Lung (tissue), 17 donors: ENCODE measurements at places on chromosomes 1 and 21. TPM values are rescaled to one million over a fixed set of nuclear protein-coding genes. Genes with fewer than 3 reads are reported as not detected.

POLR3C gene
- 14.1 TPM for polyA plus RNA-seq

TARS2 gene
- 14.5 TPM for polyA plus RNA-seq

DNA sequence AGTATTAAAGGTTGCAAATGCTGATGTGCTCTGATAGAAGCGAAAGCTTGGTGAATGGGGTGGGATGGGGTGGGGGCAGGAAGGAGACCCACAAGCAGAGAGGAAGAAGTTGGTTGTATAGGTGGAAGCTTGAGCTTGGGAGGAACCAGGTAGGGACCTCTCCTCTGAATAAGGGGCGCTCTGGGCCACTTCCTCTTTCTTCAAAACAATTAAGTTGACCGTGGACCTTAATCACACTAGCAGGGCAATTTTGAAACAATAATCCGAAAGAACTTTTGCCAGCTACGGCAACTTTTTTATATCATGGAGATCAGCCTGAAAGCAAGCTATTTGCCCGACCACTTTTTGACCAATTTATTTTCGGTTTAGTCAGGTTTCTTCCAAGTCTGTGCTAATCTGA lies 1.9 kb upstream of the DYRK1A start:
- no peak overlapping the region for H3K4me3 ChIP-seq
- peaks cover 8% of the 10 kb centered on the region for H3K4me1 ChIP-seq
- DNase-seq: no peak
- H3K27me3 ChIP-seq: no peaks in the 10 kb centered on the region
- H3K27ac ChIP-seq: peak overlapping the region; percentile 31

DNA sequence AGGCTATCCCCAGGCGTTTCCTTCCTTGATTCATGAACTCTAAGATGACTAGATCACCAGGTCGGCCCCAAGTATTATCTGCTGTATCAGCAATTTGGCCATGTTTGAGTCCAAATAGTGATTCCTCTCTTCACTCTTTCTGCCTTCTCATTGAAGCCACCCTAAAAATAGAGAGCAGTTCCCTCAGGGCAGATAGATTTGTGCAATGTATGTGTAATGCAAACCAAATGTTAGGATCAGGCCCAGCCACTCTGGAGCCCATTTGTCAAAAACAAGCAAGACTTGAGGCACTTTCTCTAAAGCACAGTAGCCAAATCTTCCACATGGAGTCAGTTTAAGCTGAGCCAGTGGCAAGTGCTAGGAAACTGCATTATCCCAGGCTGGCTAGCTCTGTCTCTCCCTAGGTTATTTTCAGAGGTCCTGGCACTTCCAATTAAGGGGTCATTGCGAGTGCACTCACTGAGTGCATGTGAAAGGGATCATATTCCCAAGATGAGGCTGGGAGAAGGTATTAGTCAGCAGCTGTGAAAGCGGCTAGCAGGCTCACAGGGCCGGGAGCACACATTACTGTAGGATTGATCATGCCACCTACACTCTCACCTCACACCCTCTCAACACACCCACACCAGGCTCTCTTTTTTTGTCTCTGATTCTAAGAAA lies 97.9 kb upstream of the RAB3GAP2 start:
- H3K27ac ChIP-seq: no peak overlapping the region
- H3K4me3 ChIP-seq: no peak overlapping the region
- no peaks in the 10 kb centered on the region for H3K27me3 ChIP-seq
- H3K4me1 ChIP-seq: no peaks in the 10 kb centered on the region
- H3K36me3 ChIP-seq: no peaks in the 10 kb centered on the region
- no peak for DNase-seq

DNA sequence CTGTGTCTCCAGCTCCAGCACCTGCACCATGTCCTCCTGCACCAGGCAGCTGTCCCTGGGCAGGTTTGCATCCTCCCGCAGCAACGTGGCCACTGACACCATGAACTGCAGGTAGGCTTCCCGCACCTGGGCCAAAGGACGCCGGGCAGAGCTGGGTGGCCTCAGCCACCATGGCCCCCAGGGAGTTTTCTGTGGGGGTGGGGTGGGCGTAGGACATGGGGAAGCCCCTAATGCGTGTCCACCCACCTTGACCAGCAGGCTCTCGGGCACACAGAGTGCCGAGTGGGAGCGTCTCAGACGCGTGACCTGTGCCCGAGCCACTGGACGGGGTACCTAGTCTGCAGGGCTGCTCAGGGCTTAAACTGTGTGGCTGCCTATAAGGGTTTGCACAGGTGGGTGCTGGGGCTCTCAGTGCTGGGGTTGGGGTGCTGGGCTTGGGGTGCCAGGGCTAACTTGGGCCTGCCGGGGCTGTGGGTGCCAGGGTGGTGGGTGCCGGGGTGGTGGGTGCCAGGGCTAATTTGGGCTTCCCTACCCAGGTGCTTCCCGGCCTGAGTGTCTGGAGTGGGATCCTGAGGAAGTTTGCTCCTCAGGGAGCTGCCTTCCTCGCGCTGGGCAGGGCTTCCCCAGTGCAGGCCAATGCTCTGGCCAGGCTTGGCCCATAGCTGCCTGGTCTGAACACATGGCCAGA lies 17.7 kb downstream of the PRXL2B start:
- DNase-seq: no peak
- no peak overlapping the region for H3K27ac ChIP-seq
- H3K36me3 ChIP-seq: no peaks in the 10 kb centered on the region
- H3K27me3 ChIP-seq: no peaks in the 10 kb centered on the region
- H3K4me1 ChIP-seq: peaks cover 12% of the 10 kb centered on the region
- no peak overlapping the region for H3K4me3 ChIP-seq

DNA sequence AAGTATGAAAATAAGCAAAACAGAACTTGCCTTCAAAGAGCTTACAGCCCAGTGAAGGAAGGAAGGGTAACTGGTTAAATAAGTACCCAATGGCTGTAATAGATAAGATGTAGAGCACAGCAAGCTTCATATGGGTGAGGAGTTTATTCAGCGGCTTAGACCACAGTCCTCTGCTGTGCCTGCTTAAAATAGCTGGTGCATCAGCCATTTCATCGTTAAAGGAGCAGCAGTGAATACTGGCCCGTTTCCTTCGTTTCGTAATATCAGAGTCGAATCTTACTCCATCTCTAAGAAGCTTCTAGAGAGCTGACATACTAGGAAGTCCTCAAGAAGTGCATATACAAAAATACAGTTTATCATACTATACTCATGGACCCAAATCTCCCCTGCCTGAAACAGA lies 286.5 kb downstream of the NFIA start:
- H3K27me3 ChIP-seq: no peaks in the 10 kb centered on the region
- peaks cover 5% of the 10 kb centered on the region for H3K36me3 ChIP-seq
- H3K4me1 ChIP-seq: no peaks in the 10 kb centered on the region
- H3K4me3 ChIP-seq: no peak overlapping the region
- H3K27ac ChIP-seq: no peak overlapping the region
- no peak for DNase-seq

DNA sequence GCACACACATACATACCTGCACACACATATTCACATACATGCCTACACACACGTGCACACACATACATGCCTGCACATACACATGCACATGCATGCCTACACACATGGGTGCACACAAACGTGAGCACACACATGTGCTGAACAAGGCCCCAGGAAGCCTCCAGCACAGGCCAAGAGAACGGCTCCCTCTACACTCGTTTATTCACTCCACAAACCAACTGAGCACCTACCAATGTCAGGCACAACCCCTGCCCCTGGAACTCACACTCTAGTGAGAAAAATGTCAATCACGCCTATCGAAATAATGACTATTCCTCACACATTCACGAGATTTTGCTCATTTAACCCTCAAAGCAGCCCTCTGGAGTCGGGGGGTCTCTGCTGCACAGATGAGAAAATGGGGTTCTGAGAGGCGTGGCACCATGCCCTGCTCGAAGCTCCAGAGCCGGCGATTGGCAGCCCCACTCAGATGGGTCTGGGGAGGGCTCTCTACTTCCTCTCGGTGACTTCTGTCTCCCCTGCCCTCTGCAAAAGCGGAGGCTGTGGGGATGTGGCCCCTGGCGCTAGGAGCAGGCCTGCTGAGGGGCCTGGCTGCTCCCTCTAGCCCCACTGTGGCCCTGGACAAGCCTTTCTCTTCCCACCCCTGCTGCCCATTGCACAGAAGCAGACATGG lies 90.2 kb upstream of the RUNX3 start:
- H3K4me3 ChIP-seq: no peak overlapping the region
- no peak for DNase-seq
- H3K36me3 ChIP-seq: no peaks in the 10 kb centered on the region
- no peaks in the 10 kb centered on the region for H3K27me3 ChIP-seq
- H3K4me1 ChIP-seq: no peaks in the 10 kb centered on the region
- no peak overlapping the region for H3K27ac ChIP-seq

DNA sequence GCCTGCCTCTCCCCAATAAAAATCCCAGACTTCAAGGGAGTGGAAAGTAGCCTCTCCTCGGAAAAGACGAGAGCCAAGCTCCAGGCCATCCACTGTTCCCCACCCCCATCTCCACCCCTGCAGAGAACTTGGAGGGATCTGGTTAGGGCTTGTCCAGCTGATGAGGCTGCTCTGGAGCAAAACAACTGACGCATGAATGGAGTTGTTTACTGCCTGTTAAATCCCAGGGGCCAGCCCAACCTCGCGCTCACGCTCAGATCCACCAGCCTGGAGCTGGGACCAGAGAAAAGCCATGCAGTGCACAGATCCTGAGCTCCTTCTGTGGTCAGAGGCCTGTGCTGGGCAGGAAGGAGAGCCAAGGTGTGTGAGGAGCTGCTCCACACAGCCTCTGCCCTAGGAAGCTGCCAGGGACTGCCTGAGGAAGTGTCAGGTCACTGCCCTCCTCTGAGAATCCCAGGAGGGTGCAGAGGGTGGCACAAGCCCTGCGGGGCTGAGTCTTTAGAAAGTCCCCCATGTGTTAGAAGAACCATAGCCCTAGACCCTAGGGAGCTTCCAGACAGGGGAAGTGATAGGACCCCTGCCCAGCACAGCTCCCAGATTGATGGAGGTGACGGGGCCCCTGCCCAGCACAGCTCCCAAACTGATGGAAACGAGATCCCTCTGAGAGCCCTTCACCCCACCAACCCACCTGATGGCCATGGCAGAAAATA lies 109.0 kb upstream of the IPO9 start:
- H3K36me3 ChIP-seq: peaks cover 4% of the 10 kb centered on the region
- peak overlapping the region; percentile 71 for H3K27ac ChIP-seq
- H3K4me1 ChIP-seq: peaks cover 59% of the 10 kb centered on the region
- DNase-seq: peak; percentile 93

DNA sequence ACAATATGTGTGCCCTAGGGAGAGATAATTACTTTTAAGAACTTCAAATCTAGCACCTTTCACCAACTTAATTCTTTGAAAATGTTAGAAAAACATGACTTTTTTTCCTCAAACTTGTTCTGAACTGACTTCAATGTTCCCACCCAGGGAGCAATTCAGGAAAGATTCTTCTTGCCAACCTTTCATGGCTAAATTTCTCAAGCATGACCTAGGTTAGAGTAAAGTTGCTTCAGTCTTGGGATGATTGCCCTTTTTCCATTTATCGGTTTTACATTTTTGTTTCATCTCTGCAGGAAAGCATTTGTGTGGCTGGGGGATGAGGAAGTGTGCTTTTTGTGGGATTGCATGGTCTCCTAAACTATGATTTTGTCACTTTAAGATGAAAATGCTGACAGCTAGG lies 647.7 kb downstream of the LTN1 start:
- no peaks in the 10 kb centered on the region for H3K4me1 ChIP-seq
- DNase-seq: no peak
- no peaks in the 10 kb centered on the region for H3K27me3 ChIP-seq
